ENCODE measurements at places on chromosomes 6 and 20. TPM values are rescaled to one million over a fixed set of nuclear protein-coding genes. Genes with fewer than 3 reads are reported as not detected.

- DNase-seq, result no peak
Observed at GRCh38 chr20:24277196-24277595, 192.2 kb upstream of the SYNDIG1 start.

Gene OOEP
- 0.45 TPM for total RNA-seq

DNA sequence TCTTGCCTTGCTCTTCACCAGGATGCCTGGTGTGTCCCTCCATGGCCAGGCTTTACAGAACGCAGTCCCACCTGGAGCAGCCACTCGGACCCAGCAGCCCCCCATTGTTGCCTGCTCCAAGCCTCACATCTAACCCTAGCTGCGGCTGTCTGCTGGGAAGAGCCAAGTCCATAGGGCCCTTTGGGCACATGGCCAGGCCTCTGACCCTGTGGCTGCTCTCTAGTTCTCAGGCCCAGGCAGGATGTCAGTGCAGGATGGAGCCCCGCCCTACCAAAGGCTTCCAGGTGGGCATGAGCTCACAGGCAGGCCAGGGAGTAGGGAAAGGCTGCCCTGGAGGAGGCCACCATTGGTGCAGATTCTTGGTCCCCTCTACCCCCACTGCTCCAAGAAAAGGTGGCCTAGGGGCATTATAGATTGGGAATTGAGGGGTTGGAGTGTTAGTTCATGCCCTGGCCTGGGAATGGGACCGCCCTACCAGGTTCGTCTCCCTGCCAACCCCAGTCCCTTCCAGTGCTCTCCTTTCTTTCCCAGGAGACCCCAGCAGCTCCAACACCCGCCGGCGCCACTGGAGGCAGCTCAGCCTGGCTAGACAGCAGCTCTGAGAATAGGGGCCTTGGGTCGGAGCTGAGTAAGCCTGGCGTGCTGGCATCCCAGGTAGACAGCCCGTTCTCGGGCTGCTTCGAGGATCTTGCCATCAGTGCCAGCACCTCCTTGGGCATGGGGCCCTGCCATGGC lies 18.7 kb downstream of the MAVS start:
- DNase-seq, result no peak

GRCh38 chr6:72631480-72631879 lies 9.6 kb downstream of the KCNQ5 start:
- no peak for DNase-seq

Gene COX4I2
- total RNA-seq, result 10.1 TPM

GRCh38 chr6:166087246-166087645 lies 80.4 kb downstream of the TBXT start:
- no peak for DNase-seq

GRCh38 chr6:154433477-154434241 lies 76.8 kb downstream of the CNKSR3 start:
- no peak for DNase-seq

DNA sequence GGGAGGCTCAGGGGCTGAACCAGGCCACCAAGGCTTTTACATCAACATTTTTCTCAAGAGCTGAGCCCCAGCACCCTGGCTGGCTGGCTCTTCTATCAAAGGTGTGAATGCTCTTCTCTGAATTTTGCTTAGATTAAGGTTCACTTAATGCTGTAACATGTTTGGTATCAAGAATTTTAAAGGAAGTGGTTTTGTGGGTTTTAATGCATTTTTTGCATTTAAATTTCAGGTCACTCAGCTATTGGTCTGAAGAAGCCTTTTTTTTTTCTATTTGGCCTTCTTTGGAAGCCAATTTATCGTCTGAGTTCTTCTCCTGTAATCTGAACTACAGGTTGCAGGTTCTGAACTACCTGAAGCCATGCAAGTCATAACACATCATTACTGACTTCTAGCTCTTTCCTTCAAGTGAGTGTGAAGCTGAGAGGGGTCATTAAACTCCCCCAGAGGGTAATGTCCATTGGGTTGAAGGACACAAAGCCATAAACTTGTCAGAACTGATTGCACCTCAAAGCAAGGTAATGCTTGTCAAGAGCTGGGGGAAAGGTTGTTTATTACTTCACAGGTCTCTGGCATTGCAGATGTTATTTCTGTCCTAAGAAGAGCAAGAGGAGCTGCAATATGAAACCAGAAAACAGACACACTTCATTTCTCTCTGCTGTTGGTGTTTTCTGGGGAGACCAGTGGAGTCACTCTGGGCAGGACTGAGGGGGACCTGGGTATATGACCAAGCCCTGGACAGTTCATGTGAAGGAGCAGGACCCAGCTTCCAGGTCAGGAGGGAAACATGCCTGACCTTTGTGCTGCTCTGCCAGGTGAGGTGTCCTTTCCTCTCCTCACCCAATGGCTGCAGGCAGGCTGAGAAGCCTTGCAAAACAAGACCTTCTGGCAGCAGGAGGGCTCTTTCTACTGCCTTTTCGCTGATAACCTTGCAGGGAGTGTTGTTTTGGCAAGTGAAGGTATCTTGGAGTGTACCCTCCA lies 26.1 kb upstream of the NEDD9 start:
- DNase-seq, result no peak
